ENCODE measurements at places on chromosomes 12 and 14.

DNA sequence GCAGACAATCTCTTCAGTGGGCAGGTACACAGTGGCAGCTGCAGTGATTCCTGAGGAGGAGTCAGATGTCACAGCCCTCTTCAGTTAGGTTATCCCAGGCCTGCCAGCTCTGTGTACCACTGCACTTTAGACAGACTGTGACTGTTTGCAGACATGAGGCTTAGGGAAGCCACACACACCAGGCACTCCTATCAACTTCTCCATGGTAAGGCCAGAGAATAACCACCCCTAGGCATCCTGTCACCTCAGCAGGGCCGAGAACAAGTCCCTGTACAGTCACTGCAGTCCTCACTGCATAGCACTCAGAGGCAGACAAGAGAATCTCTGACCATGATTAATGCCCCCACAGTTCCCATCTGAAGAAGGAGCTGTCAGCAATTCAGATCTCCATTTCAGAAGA, 296.5 kb downstream of the GALC start:
- no peak for DNase-seq

DNA sequence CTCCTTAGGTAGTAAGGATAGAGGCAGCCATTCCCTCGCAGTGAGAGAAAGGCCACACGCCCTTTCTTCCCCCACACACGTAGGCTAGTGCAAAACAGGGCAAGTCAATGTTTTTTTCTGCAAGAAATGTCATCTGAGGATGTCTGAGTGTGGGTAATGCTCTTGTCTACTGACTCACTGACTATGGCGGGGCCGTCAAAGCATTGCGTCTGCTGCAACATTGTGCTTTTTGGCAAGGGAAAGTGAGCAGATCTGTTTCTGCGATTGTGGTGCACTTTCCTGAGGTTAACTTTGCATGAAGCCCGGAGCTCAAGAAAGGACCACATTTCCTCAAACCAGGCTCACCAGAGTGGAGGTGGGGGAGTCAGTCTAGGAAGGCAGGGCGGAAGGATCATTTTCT, 181.6 kb upstream of the GZMB start:
- no peak for DNase-seq

DNA sequence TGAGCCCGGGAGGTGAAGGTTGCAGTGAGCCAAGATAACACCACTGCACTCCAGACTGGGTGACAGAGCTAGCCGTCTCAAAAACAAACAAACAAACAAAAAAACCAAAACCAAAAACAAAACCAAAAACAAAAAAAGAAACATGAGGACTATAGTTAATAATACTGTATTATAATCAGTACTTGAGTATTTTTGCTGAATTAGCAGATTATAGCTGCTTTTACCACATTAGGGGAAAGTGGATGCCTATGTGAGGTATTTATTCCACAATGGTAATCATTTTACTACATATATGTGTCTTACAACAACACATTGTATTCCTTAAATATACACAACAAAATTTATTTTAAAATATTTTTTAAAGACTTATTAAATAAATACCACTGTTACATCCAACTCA, 101.4 kb upstream of the PPP4R3A start:
- DNase-seq: no peak

DNA sequence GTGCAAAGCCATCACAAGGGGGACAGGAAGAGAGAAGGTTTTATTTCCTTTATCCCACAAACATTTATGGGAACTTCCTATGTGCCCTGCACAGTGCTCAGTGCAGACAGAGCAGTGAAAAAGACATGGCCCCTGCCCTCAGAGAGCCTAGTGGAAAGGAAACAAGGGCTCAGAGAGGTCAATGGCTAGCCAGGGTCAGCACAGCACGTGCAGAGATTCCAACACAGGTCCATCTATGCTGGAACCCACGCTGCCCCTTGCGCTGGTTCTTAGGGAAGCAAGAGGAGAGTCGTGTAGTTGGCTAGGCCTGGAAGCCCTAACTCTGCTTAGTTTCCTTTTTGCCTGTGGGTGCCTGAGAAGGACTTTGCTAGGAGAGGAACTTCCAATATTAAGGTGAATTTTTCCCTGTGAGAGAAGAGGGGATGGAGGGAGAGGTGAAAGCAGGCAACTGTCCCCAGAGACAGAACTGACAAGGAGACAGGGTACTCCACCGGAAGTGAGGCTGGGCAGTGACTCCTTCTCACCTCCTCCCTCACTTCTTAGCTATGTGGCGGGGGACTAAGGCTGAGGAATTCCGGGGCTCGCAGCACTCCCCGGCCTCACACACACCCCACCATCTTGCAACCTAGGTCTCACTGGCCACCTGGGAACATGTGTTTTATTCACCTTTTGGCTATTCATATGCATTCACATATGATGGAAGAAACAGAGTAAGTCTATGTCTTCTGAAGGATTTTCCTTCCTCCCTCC, 12.1 kb upstream of the GPX2 start:
- no peak for DNase-seq

DNA sequence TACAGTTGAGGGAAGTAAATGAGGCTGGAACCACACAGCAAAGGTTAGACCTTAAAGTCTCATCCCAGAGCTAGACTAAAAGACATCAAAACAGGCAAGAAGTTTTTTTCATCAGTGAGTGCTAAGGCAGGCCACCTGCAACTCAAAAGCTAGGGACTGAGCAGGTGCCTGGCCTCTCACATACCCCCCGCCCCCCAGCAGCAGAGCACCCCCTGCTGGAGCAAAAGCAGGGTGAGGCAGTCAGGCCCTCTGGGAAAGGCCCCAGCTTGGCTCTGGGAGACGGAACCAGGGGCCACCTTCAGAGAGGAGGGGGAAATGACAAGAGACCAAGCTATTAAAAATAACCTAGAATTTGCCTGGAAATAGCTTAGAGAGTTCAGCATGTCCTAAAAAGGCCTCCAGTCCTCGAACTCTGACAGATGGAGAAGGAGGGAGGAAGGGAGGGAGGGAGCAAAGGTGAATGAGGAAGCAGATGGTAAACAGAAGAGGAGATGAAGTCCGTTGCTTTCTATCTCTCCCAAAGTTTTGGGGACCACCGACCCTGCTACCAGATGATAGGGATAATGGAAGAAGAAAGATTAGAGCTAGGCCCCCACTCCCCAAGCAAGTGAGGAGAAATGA, 1.8 kb downstream of the ITGA7 start:
- no peak for DNase-seq

- no peak for DNase-seq
These were observed 47.5 kb downstream of the IFT81 start for GRCh38 chr12:110171636-110172035.

DNA sequence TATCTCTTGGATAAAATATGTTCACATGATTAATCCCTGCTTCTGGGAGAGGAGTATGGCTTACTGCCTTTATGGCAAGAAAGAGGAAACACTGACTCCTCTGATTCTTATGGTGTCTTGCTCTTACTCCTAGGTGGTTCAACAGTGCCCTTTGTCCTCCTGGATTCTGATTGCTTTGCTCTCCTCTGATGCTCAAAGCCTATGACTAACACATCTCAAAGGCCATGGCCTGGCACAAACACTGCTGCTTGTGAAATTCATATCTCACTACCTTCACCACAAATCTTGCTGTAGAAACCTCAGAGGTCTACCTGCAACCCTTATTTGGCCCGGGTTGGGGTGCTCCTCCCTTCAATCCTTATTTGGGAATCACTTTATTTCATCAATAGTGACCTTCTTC, 217.2 kb downstream of the C12orf50 start:
- DNase-seq: no peak

DNA sequence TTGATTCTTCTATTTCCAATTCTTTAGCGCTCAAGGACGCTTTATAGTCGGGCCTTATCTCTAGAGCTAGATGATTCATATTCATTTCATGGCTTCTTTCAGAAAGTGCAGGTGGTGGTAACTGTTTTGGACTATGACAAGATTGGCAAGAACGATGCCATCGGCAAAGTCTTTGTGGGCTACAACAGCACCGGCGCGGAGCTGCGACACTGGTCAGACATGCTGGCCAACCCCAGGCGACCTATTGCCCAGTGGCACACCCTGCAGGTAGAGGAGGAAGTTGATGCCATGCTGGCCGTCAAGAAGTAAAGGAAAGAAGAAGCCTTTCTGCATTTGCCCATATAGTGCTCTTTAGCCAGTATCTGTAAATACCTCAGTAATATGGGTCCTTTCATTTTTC, 241.9 kb downstream of the PAWR start:
- DNase-seq: no peak

DNA sequence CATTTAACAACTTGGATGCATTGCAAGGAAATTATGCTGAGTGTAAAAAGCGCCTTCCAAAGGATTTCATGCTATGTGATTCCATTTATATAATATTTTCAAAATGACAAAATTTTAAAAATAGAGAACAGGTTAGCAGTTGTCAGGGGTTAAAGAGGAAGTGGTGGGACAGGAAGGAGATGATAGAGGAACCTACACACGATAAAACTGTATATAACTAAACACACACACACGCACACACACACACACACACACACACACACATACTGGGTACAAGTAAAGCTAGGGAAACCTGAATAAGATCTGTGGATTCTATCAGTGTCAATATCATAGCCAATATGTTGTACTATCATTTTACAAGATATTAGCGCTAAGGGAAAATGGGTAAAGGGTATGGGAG, 17.2 kb downstream of the TTC9 start:
- DNase-seq: peak; percentile 77

GRCh38 chr12:45730084-45730347, 510 bp downstream of the ARID2 start:
- DNase-seq: no peak

GRCh38 chr12:68018315-68018714, 29.1 kb downstream of the IFNG-AS1 start:
- no peak for DNase-seq

DNA sequence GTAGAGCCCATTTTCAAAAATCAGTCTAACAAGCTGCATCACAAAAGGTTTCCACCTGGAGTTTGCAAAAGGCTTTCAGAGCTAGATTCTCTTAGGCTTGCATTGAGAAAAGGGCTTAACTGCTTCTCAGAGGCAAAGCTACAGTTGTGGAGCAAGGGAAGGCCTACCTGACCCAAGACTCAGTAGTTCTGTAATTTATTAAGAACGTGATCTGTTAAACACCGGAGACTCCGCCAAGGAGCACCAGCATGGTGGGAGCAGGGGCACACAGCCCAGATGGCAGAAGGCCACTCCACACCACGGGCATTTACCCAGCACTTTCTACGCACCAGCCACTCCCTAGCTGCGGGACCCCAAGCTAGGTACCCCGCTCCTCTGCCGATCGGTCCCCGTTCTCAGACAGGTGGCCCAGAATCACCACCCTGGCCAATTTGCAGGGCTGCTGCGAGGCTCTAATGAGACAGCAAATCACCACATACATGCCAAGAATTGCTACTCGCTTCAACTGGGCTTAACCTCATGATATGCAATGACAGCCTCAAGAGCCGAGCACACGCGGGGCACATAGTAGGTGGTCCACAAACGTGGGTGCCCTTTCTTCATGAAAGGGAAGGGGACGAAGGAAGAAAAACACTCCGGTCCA, 1.5 kb downstream of the ITPK1 start:
- DNase-seq: no peak

- no peak for DNase-seq
These were observed 67.6 kb upstream of the GNG2 start for GRCh38 chr14:51792809-51793208.

GRCh38 chr12:118560733-118561132, 184.4 kb downstream of the SUDS3 start:
- DNase-seq: no peak

- no peak for DNase-seq
These were observed 148.4 kb downstream of the SLC25A21 start for GRCh38 chr14:37023875-37024565.

GRCh38 chr12:56042843-56043242, 1.1 kb downstream of the RPS26 start:
- DNase-seq: no peak

DNA sequence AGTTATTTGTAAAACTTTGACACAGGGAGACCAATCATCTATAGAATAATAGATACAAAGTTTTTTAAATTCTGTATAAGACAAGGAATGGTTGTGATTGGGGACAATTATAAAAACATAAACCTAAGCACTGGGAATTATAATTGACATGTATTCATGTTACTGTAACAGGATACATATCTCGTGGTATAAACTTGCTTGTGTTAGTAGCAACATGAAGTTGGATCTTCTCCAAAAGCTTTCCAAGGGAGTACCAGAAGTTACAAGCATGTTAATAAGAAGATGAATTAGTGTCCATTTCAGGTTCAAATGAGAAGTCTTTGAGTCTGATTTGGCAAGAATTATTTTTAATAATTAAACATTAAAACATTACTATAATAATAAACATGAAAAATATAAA, 42.2 kb downstream of the CDKL1 start:
- no peak for DNase-seq

DNA sequence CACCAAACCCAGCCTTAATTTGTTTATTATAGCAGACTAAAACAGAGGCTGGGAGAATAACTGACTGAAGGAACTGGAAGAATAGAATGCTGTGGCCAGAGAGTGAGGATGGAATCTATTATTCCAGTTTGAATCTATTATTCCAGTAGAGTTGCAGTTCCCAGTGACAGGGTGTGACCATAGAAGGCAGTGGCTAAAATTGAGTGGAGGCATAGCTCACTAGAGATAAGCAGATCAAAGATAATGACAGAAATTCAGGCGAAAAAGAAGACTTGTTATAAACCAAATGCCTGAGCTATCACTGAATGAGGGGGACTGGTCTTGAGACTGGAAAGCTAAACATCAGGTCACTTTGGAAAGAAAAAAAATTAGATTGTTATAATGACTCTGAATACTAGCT, 26.0 kb upstream of the SNX6 start:
- no peak for DNase-seq

DNA sequence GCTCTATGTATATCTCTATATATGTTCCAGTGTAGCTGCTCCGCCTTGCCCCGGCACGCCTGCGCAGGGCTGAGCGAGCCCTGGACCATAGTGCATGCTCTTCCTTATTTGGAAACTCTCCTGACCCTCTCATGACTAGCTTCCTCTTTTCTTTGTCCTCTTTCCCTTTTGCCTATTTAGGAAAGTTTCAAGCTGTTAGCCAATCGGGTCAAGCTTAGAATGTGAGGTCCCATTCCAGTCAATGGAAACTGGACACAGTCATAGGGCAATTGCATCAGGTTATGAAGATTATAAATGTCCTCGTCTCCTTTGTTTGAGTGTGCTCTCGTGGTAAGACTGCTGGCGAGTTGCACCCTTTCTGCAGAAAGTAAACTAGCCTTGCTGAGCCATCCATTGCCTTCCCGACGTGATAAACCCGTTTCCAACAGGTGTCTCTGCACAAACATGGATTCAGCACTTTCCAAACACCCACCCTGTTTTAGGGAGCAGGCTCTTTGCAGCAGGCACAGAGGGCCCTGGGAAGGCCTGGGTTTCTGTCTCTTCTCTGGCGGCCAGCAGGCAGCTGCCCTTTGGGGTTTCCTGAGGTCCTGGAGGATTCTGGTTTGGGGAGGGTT, 30.9 kb downstream of the CCDC92 start:
- no peak for DNase-seq

- DNase-seq: no peak
These were observed 180.6 kb downstream of the TMEM132D start for GRCh38 chr12:129723260-129723659.

DNA sequence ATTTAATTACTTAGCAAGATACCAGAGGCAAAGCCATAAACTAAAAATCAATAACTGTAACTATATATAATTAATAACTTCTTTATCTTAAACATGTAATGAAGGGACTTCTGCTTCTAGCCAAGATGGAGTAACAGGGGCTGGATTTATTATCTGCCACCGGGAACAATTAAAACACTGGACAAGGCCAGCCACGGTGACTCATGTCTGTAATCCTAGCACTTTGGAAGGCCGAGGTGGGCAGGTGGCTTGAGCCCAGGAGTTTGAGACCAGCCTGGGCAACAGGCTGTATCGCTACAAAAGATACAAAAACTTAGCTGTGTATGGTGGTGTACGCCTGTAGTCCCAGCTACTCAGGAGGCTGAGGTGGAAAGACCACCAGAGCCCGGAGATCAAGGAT, 113.6 kb downstream of the TAOK3 start:
- no peak for DNase-seq
